Motor neuron (in vitro differentiated cells): ENCODE measurements at places on chromosomes 3 and 15.

DNA sequence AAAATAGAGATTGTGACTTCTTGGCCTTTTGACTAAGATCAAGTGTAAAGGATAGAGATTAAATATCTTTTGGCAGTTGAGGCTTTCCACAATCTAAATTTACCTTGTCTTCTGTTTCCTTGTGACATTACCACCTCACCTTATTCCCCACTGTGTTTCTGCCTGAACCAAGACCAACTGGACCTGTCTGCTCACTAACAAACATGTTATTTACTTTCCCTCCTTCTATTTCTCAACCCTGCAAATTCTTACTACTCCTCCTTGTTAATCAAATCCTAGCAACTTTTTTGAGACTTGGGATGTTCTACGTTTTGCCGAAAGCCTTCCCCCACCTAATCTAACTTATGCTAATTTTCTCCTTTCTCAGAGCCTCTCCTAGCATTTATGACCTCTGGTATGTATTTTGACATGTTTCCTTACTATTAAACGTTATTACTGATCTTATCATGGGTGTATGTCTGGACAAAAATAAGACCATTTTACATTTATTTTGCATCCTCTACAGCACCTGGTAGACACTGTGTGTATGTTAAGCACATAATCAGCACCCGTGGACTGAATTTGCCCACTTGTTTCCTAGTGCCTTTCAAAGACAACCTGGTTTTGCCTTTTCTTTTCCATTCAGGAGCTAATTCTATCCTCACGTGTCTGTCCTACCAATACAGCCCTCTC is 7.6 kb upstream of the CCNL1 start:
- peak; percentile 72 for ATAC-seq

DNA sequence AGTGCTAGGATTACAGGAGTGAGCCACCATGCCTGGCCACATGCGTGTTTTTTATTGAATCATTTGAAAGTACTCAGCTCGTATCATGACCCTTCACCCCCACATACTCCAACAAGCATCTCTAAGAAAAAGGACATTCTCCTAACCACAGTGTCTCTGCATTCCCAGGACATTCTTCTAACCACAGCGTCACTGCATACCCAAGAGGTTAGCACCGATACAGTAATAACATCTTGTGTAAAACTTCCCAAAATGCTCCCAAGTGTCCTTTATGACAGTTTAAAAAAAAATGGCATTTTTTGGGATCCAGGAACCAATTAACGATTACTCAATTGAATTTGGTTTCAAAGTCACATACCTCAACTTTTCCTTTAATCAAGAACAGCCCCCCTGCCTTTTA is 39.6 kb downstream of the FLNB start:
- no peak for ATAC-seq

- no peak for ATAC-seq
Measured at GRCh38 chr3:194800002-194800401, 114.3 kb downstream of the FAM43A start.

GRCh38 chr3:13542142-13542541 is 6.8 kb upstream of the FBLN2 start:
- no peak for ATAC-seq

GRCh38 chr15:40344217-40344616 is 3.5 kb upstream of the CCDC9B start:
- no peak for ATAC-seq

- ATAC-seq, result no peak
Measured at GRCh38 chr15:66039117-66039871, 170.0 kb downstream of the RAB11A start.

- no peak for ATAC-seq
Measured at GRCh38 chr3:16820485-16820884, 64.3 kb upstream of the PLCL2 start.

DNA sequence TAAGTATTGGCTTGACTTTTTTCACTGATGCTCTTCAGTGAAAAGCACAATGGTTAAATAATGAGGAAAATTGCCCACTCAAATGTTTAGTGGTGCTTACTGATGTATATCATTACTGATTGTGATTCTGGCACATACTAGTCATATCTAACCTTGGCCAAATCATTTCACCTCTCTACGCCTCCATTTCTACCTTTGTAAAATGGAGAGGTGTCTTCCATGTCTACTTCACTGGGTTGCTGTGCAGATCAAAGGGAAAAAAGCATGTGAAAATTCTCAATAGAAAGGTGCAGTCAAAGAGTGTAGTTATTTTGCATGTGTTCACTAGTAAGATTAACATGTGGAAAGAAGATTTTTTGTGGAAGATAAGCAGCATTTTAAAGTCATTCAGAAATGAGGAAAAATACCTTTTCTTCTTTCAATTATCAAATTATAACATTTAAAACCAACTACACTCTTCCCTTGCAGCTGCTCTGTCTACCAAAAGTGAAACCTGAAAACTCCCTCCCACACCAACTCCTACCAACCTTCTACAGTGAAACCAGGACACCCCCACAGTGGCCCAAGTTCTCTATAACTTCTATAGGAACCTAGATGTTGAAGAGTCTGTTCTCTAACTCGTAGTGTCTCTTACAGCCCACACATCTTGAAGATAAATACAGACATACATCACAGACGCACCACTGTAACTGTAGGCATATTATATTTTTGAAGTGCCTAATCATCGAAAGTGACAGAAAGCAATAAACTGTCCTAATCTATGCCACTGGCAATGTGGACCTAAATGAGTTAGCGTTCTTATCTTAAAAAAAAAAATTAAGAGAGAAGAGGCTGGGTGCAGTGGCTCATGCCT is 1.4 kb downstream of the CD200R1 start:
- ATAC-seq, result no peak

- no peak for ATAC-seq
Measured at GRCh38 chr3:157529751-157530150, 26.5 kb upstream of the VEPH1 start.

GRCh38 chr3:24185738-24186384 is 240.8 kb downstream of the NR1D2 start:
- ATAC-seq, result peak; percentile 83

DNA sequence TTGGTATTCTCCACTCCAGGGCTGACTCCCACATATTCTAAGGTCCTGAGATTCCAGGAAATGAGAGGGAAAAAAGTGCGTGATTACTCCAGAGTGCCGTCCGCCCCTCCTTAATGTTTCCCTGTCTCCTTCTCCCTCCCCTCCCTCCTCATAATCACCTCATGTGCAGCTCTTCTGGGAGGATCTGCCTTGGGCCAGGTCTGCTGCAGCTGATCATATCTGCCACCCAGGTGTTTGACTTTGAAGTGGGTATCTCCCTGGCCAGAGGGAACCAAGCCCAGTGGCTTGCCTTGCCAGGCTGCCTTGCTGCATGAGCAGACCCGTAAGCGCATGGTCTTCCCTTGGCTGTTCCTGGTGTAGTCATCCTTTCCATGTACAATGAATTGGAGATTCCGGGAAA is 28.1 kb upstream of the LRTM1 start:
- no peak for ATAC-seq

- no peak for ATAC-seq
Measured at GRCh38 chr15:35886765-35887164, 340.8 kb upstream of the DPH6 start.

DNA sequence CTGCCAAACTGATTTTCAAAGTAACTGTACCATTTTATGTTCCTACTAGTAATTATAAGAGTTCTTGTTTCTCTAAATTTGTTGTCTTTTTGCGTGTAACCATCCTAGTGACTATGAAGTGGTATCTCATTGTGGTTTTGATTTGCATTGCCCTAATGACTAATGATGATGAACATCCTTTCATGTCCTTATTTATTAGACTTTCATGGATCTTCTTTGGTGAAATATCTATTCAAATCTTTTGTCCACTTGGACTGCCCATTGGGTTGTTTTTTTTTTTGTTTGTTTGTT is 3.6 kb downstream of the OXSR1 start:
- no peak for ATAC-seq

DNA sequence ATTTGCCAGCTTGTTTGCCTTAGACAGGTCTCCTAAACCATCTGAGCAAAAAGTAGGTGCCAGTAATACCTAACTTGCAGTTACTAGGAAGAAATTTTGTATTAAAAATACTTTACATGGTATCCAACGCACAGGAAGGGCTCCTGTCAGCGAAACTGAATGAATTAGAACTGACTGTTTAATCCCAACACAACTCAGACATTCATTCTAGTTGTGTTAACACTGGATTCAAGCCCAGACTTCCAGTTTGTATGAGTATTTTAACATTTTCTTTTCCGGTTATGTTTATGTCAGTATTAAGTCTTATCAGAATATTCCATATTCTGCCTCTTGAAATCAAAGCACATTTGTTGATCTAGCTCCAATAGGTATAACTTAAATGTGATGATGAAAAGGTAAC is 82.0 kb upstream of the SOX2 start:
- no peak for ATAC-seq

DNA sequence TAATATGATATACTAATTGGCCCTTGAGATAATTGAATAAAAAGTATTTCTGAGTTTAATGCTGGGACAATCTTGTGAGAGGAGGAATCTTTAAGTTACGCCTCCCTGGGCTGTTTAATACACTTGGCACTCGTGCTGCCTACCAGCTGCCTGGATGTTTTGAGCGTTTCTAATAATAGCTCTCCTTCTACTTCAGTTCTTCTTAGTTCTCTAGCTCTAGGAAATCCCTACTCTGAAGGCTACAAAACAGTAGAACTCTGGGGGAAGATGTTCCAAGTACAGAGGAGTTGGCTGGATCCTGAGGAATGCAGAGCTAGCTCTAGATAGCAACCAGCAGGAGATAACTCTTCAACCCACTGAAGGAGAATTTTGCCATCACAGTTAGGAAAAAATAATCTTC is 3.5 kb downstream of the NAALADL2 start:
- no peak for ATAC-seq

- ATAC-seq, result no peak
Measured at GRCh38 chr15:35698331-35698730, 152.4 kb upstream of the DPH6 start.

DNA sequence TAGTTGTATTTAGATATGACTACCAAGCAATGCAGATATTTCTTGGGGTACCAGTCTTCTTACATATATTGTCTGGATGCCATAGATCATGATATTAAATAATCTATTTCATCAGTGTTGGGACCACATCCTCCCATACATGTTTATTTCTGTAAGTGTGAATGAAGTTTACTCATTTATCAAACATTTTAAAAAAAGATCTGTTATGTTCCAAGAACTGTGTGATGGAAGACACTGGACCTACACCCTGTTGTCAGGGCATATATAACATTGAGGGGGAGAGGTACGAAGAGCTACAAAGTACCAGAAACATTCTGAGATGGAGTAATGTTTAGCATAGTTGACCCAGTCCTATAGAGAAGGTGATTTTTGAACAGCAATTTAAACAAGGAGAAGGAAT is 26.6 kb downstream of the MBNL1 start:
- no peak for ATAC-seq

- no peak for ATAC-seq
Measured at GRCh38 chr3:137385922-137386321, 378.2 kb upstream of the SOX14 start.

DNA sequence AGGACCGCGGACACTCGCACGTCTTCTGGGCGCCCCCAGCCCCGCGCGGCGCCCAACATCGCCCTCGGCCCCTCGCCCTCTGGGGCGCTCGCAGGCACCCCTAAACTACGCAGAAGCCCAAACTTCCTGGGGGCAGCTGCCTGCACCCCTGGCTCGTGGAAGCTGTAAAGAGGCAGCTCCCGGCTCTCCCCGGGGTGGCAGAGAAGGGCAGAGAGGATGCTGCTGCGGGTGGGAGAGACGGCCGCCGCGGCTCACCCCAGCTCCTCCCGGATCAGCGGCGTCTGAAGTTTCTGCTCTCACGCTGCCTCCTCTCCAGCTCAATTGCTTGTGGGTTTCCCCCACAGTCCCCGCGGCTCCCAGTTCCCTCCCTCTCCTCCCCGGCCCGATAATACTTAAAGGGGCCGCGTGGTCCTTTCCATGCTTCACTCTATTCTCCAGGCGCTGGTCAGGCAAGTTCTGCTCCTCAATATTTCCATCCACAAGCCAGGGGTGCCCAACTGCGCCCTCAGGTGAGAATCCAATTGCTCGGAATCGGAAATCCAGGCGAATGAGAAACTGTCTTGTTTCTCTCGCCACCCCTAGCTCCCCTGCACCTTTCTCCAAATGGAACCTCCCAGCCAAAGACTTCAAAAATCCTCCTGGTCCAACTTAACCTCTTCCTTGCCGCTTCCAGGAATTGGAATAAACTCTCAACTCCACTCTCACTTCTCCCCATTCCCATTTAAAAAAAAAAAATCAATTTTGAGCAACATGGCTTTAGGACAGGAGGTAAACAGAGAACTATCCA is 748.5 kb downstream of the ROBO1 start:
- peak; percentile 83 for ATAC-seq

DNA sequence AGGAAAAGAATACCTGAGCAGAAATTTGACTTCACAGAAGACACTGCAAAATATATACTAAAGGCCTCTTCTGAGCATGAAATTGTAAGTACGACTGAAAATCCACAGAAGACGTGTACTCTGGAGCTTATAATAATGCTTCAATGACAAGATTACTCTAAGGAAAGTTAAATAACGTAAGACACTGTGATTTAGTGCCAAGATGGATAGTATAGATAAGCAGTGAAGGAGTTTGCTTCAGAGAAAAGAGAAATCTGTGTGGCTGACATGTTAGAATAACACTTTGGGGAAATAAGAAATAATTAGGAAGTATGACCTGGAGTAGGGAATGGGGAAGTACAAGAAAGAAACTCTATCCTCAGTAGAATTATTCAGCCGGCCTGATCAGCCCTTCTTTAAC is 28.9 kb downstream of the ALDH1A2 start:
- no peak for ATAC-seq

GRCh38 chr3:72123908-72124441 is 339.0 kb upstream of the PROK2 start:
- peak; percentile 66 for ATAC-seq

GRCh38 chr3:8516047-8516661 is 14.5 kb downstream of the LMCD1 start:
- ATAC-seq, result no peak

- ATAC-seq, result peak; percentile 91
Measured at GRCh38 chr3:46406788-46407611, at the start of the genes CCR5AS and CCRL2. Gene CCR5AS (minus strand): TSS chr3:46407066. Gene CCRL2 (plus strand): TSS chr3:46407259. CDS start chr3:46408080, 821 bp downstream.

- no peak for ATAC-seq
Measured at GRCh38 chr3:171342783-171343420, 117.3 kb downstream of the TNIK start.

DNA sequence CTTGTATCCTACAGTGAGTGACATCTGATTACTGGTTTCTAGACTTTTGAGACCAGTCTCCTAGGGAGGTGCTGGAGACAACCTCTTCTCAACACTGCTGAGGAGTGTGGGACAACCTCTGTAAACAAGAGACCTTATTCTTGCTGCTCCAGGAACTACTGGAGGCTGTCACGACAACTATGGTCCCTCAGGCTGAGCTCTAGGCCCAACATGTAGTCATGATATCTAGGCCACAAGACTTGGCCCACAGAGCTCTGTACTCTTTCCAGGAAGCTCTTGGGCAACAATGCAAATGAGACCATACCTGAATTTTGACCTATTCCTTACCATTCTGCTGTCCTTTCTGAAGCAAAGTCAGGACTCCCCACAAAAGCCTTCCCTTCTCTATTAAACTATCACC is 24.3 kb upstream of the HEG1 start:
- ATAC-seq, result no peak

- no peak for ATAC-seq
Measured at GRCh38 chr15:83545804-83546511, 98.8 kb downstream of the SH3GL3 start.
